ENCODE measurements at places on chromosomes 1 and 21. TPM values are rescaled to one million over a fixed set of nuclear protein-coding genes. Genes with fewer than 3 reads are reported as not detected.

DNA sequence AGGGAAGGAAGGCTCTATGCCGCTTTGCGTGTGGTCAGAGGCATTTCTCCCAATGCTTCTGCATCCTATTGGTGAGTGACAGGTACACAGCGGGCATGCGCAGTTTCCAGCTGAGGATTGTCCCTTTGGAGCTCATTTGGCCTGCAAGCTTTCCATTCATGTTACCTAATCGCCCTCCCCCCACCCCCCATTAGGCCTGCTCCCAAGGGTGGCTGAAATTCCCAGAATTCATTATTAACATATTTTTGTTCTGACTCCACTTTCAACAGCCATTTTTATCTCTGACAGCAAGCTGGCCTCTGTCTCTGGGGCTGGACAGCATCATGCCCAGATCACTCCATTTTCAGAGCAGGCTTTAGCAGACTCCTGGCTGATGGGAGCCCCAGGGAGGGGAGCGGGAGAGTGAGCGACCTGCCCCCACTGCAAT, 25.6 kb downstream of the MIS18A start:
- no peak for DNase-seq

GRCh38 chr1:92324784-92325183, 25.9 kb downstream of the RPAP2 start:
- DNase-seq: no peak

- no peak for DNase-seq
These were observed 142.4 kb upstream of the NRIP1 start for GRCh38 chr21:15207231-15207630.

DNA sequence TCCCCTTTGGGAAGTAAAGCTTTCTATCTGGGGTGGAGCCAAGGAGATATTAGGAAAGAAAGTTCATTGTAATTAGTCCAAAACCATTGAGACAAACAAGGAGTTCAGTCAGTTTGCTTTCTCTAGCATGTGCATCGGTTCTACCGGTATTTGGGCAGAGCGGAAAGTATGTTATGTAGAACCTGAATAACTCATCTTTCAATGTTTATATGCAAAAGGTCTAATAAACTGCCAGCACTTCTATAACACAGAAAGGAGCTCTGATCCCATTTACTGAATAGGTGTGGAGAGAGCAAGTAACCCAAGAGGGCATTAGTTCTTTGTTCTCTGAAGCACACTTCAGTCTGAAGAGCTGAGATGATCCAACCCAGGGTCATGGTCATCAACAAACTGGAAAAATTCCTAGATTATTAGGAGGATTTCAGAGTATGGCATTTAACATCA, 3.5 kb downstream of the TGFB2 start:
- DNase-seq: peak; percentile 27

DNA sequence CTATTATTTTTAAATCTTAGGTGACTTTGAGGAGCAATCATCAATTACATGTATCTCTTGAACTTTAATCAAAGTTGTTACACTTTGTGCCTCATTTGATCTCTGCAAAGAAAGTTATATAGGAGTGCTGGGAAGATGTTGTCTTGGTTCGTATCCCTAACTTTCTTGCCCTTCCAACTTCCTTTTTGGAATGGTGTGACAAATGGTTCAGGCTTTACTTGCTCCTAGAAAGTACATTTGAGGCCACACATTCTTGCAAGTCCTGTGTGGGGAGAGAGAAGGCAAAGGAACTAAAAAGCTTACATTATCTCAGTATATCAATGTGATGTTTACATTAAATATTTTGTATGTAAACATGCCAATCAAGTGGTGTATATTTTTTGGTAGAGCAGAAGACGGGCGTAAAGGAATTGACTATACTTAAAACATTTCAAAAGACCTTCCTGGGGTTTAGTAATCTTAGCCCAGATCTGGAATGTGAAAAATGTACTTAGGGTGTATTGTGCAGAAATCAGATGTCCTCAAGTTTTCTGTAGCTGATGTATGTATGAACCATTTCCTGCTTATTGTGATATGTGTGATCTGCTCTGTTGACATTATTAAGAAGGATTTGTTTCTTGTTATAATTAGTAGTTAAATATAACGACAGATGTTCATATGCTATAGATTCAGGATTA, 59.2 kb downstream of the USP25 start:
- DNase-seq: peak; percentile 12

DNA sequence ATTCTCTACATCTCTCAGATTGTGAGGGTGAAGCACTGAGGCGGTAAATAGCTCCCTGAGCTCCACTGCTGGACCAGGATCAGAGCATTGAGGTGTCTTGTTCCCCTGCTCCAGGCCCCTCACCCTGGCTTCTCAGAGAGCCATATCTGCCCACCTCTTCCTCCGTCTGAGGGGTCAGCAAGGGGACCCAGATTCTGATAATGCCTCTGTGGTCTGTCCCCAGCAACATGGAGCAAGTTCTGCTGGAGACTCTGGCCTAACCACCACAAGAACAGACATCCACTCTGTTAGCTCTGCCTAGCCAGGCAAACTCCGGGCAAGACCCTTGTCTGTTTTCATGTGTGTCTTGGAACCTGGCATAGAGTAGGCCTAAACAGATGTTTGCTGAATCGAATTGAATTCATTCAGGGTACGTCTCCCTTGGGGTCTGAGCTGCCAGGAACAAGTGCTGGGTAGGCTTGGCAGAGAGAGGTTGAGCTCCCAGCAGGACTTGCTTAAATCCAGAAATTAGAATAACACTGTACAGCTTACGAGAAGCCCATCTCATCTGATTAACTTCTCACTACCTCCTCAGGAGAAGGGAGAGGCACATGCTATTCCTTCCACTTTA, 2.3 kb downstream of the TRAF5 start:
- no peak for DNase-seq

DNA sequence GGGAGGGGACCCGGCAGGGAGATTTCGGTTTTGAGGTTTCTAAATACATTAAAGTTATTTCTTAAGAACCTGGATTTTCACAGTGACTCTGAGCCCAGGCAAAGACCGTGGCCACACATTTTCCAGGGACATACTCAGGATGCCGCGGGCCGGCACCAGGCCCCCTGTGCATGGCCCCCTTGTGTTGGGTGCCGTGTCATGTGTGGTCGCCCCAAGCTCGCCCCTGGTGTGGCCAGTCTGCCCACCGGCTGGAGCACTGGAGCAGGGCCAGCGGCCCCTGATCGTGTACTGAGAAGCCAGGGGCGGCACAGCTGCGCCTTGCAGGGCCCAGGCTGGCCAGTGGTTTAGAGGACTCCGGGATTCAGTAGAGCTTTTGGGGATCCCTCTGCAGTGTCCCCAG, 26.6 kb downstream of the ARHGEF16 start:
- DNase-seq: no peak

- no peak for DNase-seq
These were observed 171.4 kb upstream of the HMGB4 start for GRCh38 chr1:33692206-33693188.

- DNase-seq: no peak
These were observed 138.3 kb upstream of the ZBTB40 start for GRCh38 chr1:22313321-22313720.

DNA sequence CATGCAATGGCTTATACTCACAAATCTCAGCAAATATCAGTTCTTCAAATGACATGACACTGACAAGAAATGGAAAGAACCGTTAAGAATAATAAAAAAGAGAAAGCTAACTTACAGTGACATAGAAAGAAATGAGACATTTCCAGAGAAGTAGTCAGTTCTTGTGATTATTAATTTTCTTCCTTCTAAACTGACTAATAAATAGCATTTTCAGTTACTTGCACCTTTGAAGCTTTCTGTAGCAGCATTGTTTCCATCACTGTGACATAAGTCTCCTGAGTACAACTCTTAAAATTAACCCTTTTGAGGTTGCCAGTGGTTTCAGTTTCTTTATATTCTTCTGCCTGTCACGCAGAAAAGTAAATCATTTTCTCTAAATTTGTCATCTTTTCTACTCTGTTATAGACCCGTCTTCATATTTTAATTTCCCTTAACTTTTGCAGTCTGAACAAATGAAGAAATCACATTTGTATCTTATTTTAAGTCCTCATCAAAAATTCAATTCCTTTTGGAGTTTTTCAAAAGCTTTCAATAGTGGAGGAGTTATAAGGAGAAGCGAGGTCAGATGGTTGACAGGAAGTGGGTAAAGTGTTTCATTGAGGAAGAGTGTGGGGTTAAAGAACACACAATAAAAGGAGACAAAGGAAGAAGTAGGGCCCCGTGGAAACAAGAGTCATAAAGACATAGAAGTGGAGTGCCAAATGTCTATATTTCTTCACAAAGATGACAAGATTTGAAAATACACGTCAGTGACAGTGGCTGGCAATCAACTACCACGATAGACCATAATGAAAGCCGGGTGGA, 57.9 kb upstream of the S1PR1 start:
- DNase-seq: no peak

DNA sequence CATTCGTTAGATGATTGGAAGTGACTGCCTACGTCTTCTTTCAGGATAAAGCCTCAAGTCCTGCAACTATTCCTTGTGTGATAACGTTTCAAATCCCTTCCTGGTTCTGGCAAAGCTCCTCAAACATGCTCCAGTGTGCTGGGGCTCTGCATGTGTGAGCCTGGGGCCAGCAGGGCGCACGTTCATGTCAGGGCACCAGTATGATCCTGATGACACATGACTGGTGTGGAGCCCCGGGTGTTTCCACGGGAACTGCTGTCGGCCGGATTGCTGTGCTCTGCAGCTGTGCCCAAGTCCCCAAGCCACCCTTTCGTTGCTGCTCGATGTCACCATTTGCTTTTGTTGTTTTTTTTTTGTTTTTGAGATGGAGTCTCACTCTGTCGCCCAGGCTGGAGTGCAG, 21.3 kb downstream of the KRTAP10-1 start:
- no peak for DNase-seq

DENND2C gene
- total RNA-seq: 18.9 TPM

TUT4 gene
- 30.5 TPM for total RNA-seq

COL11A1 gene
- 16.0 TPM for total RNA-seq

CYP4A11 gene
- total RNA-seq: not detected

HJV gene
- not detected for total RNA-seq

APCS gene
- total RNA-seq: not detected

Measured in mammary epithelial cell (primary cell).